ENCODE measurements at places on chromosomes 7 and 10.

- no peak for DNase-seq
Observed at GRCh38 chr7:140404565-140405065, 757 bp downstream of the RAB19 start.

- no peak for DNase-seq
Observed at GRCh38 chr10:98226508-98227144, 41.4 kb downstream of the LOXL4 start.

GRCh38 chr10:119219871-119220270 is 12.5 kb downstream of the GRK5 start:
- DNase-seq = no peak

DNA sequence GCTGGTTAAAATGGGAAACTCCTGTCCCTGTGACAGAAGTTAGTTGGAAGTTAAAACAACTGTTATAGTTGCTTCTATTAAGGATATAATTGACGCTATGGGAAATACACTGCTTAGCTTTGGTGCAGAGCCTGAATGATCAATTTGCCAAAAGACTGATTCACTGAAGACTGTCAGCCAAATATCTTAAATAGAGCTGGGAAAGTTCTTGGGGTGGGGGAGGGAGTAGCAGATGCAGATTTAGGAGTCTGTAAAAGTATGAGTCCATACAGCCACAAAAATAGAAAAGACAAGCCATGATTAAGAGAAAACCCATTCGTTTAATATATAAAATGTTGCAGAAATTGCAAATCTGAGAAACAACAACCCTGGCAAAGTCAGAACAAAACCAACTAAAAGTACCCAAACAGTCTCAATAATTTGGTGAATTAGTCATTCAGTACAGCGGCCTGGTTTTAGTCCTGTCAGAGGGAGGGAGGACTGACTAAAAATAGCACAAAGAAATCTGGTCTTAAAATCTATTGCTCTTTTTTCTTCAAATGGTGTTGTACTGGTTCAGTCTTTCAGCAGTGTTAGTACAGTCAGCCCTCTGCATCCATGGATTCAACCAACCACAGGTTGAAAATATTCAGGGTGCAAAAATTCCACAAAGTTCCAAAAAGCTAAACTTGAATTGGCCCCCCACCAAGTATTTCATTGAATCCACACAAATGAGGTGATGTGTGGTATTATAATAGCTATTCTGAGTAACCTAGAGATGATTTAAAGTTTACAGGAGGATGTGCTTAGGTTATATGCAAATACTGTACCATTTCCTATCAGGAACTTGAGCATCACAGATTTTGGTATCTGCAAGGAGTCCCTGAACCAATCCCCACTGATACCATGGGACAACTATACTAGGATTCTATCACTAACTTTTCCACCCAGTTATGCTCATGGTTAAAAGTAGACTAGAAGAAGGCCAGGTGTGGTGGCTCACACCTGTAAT is 30.0 kb downstream of the STK17A start:
- peak; percentile 36 for DNase-seq

GRCh38 chr7:516216-516605 is 3.4 kb downstream of the PDGFA start:
- DNase-seq = no peak

GRCh38 chr10:44990965-44991364 is 9.8 kb upstream of the ZNF22 start:
- no peak for DNase-seq

GRCh38 chr10:78437407-78437768 is 403.7 kb downstream of the RPS24 start:
- DNase-seq = no peak

DNA sequence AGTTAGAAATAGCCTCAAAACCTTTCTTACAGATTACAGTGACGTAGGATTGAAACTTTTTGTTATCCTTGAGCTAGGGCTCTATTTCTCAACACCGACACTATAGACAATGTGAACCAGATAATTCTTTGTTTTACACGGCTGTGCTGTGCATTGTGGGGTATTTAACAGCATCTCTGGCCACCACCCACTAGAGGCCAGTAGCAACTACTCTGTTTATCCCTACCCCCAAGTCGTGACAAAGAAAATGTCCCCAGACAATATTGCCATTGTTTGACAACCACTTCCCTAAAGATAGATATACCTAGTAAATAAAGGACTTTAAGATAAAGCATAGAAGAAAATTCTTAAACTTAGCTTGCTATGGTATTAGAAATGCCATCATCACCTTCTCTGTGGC is 359.6 kb downstream of the ARL4A start:
- DNase-seq = no peak

GRCh38 chr10:28382525-28383269 is 79.8 kb upstream of the MPP7 start:
- DNase-seq = no peak

DNA sequence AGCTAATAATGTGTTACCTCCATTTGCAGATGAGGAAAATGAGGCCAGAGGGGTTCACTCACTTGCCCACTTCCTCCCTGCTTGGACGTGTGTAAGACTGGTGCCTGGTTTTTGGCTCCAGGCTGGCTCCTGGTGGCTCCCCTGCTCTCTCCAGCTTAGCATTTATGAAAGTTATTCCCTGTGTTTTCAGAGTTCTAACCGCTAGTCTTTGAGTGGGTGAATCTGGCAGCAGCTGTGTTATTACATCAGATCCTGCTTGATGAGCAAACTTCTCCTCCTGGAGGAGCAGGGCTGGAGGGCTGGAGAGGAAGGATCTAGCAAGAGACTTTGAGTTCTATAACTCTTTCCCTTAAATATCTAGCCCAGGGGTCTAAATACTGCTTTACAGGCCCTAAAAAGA is 80.9 kb upstream of the AGBL3 start:
- DNase-seq = peak; percentile 36

- no peak for DNase-seq
Observed at GRCh38 chr10:84293574-84294016, 34.8 kb upstream of the CCSER2 start.

- DNase-seq = no peak
Observed at GRCh38 chr10:42975558-42976340, 101.1 kb upstream of the RET start.

DNA sequence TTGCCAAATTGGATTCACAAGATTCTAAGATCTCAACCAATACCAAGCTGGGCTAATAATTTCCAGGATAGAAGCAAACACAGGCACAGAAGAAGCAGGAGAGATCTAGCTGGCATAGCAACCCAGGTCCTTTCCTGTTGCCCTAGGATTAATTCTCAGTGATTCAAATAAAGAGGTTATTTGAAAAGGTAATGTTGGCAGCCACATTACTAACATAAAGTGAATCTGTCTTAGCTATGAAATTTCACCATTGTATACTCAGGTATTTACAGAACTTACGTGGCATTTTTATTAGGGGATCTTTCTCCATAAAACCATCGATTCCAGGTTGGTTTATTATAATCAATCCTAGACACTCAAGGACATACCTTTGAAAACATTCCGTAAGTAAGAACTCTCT is 379.3 kb upstream of the POM121L12 start:
- DNase-seq = no peak

DNA sequence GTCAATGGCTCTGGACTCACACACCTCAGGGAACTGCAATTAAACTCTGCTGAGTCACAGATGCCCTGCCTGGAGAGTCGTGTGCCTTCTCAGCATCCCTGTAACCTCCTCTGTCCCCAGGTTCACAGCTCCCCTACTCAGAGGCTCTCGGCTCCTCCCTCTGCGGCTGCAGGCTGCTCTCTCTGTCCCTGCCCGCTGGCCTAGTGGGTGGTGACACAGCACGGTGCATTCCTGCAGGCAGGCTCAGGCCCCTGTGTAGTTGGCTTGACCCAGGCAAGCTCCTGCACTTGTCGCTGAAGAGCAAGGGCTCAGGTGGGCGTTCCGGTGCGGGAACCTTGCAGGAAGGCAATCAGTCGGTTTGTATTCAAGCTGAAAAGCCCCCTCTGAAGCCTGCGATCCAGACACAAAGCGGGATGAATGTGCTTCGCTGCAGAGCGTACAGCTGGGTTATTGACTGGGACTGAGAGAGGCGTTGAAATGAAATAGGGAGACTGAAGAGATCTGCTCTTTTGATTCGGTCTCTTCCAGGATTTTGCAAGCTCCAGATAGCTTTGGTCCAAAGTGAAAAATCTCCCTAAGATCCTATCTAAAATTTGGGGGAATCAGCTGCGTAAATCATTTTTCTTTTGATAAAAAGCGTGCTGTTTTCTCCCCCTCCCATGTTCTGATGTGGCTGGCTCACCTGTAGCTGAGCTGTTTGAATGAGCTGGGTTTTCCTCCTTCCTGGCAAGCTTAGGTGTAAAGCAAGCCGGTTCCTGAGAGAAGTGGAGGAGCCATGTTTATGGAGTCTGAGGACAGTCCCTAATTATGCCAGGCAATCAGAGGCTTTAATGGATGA is 208.7 kb upstream of the PHYHIPL start:
- DNase-seq = peak; percentile 89

DNA sequence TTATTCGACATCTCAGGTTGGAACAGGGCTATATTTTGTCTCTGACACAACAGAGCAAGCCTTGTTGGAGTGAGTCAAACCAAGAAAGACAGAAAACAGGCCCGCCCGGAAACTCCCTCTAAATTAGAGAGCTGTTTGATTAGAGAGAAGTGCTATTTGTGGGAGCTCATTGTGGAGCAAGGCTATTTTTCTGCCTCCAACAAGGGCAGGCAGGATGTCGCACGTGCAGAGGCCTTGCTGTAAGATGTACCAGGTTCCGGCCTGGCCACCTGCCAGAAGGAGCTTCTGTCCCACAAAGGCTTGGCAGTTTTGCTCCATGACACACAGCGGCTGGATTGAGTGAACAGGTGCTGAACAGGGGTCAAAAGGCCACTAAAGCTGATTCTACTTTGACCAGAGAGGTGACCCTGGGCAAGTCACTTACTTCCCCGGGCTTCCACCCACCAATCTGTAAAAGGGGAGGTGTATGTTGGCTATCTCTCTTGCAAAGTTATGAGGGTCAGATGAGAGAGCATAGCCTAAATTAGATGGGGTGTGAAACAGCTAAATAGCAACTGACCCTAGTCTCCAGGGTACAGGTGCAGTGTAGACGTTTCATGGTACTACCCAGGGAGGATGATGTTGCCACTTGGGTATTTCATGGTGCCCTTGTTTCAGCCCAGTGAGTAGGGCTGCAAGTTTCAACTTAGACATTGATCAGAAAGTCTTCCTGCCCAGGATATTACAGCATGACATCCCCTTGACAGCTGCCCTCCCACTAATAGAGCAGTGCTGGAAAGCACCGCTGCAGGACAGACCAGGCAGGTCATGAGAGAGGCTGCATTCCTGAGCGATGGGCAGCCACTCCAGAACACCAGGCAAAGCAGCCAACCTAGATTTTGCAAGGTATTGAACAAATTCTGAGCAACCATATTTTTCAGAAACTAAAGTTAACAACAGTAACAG is 62.0 kb downstream of the VSTM4 start:
- no peak for DNase-seq

- DNase-seq = peak; percentile 67
Observed at GRCh38 chr7:77247206-77247850, 47.7 kb upstream of the FGL2 start.

GRCh38 chr7:100908512-100908911 is 12.8 kb upstream of the ACHE start:
- no peak for DNase-seq

- peak; percentile 93 for DNase-seq
Observed at GRCh38 chr10:114043532-114044246, at the start of gene ADRB1. Gene ADRB1 (plus strand): TSS chr10:114043866. CDS start chr10:114044133, 267 bp downstream.

- DNase-seq = peak; percentile 75
Observed at GRCh38 chr7:40329601-40330153, 194.9 kb downstream of the SUGCT start.

DNA sequence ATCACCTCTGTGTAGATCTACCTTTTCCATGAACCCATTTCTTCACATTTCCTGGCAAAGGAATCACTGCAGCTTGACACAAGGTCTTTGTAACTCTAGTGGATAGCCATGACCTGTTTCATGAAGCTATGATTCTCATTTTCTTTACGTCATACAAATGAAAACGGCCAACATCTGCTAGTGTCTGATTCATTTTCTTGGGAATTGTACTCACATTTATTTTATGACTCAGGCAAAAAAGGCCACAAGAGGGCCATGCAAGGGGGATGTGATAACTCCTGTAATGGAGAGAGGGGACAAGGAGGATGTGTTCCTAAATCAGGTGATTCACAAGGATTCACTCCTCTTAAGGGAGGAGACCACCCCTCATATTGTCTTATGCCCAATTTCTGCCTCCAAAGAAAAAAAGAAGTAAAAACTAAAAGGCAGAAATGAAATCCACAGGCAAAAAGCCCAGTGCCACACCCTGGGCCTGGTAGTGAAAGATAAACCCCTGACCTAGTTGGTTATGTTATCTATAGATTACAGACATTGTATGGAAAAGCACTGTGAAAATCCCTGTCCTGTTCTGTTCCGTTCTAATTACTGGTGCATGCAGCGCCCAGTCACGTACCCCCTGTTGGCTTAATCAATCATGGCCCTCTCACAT is 249.9 kb downstream of the IPMK start:
- DNase-seq = no peak

DNA sequence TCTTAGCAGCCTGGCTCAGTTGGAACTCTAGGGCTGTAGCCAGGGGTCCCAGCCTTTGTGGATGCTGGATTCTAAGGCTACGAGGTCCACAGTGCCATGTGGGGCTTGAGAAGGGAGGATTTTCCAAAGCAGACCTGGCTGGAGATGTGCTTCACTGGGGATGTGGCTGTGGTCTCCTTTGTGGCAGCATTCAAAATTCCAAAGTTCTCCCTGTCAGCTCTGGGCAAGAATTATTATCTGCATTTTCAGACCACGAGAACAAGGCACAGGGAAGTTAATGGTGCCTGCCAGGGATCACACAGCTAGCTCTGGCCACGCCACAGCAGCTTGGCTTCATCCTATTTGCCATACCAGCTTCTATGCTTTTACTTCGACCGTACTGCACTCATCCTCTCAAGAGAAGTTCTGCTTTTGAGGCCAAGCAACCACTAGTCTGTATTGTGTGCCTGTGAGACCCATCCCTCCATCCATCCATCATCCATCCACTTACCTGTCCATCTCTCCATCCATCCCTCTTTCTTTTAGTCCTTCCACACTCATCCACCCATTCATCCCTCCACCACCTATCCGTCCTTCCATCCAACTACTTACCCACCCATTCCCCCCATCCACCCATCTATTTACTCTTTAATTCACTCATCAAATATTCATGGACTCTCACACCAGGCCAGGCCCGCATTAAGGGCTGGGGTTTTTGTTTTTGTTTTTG is 71.5 kb downstream of the ZMIZ1 start:
- no peak for DNase-seq

DNA sequence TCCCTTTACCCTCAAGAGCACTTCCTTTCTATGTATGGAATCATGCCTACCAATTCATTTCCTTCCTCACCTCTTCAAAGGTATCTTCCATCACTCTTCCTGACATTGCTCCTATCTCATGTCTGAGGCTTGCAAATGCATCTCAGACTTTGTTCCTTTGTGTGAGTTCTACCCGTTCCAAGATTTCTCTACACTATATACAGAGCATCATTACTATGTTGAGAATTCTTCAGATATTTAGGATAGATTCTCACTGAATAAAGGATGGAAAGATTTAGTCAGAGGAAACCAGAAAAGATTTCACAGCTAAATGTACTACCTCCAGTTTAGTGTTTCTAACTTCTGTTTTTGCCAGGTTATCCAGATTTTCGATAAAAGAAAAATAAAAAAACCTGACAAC is 462.7 kb downstream of the PHTF2 start:
- DNase-seq = no peak

Measured in Ammon's horn (tissue), 1 donor.